ENCODE measurements at places on chromosomes 2 and 18.

- no peak for DNase-seq
Measured at GRCh38 chr18:9856092-9856491, 29.7 kb upstream of the TXNDC2 start.

GRCh38 chr18:28766027-28766426, 589.1 kb upstream of the CDH2 start:
- DNase-seq = no peak

DNA sequence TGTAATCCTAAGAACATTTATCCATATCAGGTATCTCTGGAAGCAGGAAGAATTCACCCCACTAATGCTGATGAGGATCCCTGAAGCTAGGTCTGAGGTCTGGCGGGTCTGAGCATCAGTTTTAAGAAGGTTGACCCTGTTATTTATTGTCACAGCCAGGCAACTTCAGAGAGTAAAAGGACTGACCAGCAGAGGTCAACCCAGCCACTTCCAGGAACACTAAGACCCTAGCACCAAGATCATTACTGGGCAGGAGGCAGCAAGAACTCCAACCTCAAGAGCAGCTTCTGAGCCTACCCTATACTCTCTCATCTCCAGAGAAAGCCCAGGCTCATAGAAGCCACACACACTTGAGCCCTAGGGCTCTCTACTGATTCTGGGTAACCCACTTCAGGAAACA, 901.4 kb downstream of the DCDC2C start:
- DNase-seq = no peak

DNA sequence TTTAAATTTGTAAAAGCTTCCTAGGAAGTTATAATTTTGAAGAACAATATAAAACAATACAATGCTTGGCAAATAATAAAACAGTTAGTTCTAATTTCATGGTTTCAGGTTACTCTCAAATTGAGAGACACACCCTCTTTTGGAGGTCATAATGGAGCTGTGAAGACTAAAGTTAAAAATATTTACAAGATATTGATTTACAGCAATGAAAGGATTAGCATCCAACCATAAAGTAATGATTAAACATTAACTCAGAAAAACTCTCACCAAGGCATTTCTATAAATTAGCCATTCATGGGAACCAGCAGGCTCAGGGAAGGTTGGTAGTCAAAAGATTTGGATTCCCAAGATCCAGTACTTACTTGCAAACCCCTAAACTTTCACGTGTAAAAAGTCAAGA, 6.4 kb downstream of the DPP4 start:
- DNase-seq = no peak

DNA sequence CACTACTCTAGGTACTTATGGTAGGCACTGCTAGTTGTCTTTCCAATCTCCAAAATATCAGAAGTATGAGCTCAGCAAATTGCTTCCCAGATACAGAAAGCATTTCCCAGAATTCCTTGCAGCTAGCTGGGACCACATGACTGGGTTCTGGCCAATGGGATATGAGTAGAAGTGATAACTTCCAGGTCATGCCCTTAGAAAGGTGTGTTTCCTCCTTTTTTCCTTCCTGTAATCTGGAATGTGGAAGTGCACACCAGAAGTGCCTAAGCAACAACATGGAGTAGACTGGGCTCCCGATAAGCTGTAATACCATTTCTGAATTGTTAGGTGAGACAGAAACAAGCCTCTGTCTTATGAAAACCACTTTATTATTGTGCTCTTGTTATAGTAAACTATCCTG, 279.8 kb downstream of the ZNF385B start:
- DNase-seq = no peak

- DNase-seq = no peak
Measured at GRCh38 chr2:295090-295489, 7.2 kb upstream of the ALKAL2 start.

DNA sequence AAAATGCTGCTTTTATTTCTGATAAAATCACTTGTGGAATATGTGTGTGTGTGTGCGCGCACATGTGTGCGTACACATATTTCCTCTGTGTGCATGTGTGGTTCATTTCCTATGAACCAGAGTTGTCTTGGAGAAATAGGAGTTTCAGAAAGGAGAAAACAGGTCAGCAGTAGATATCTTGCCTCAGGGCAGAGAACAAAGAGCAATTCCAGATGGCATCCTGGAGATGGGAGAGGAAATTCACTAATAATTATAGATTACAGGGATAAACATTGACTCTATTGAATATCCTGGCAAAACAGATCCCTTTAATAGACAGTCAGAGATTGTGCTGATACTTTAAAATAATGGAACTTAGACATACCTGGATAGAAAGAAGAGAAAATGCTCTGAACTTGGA, 298.0 kb downstream of the TRIB2 start:
- peak; percentile 35 for DNase-seq

All from NCI-H1417 treated with DMSO at 0.1 percent for 48 hours (cell line).